Nephron progenitor cell (in vitro differentiated cells): ENCODE measurements at places on chromosomes 5 and 9.
A peak's percentile ranks its signal among the peaks of the same experiment; 100 is the strongest.

DNA sequence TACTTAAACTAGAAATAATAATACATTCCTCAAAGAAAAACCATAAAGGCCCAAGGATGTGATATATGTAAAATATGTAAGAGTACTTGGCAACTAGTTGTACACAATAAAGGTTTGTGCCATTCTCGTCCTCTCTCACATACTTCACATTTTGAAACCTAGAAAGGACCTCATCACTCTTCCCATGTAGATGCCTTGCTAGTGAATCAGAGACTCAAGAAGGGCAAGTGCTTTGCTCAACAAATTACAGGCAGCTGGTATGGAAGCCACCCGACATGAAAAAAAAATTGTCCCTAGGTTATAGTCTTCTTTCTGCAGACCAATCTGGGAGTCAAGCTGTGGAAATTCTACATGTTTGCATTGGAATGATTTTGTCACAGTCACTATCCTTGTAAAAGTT lies 31.7 kb downstream of the ADRB2 start:
- peaks cover 9% of the 10 kb centered on the region for H3K27me3 ChIP-seq
- H3K4me3 ChIP-seq, result no peak overlapping the region
- DNase-seq, result no peak
- no peaks in the 10 kb centered on the region for H3K36me3 ChIP-seq

GRCh38 chr9:95727947-95728520 lies 147.5 kb upstream of the ERCC6L2 start:
- no peak overlapping the region for H3K27ac ChIP-seq
- H3K4me1 ChIP-seq, result peaks cover 23% of the 10 kb centered on the region
- H3K36me3 ChIP-seq, result peaks cover 4% of the 10 kb centered on the region
- peaks cover 8% of the 10 kb centered on the region for H3K27me3 ChIP-seq

GRCh38 chr5:74403771-74404170 lies 236.8 kb downstream of the ENC1 start:
- H3K4me1 ChIP-seq, result peaks cover 12% of the 10 kb centered on the region
- H3K27me3 ChIP-seq, result peaks cover 17% of the 10 kb centered on the region
- no peaks in the 10 kb centered on the region for H3K36me3 ChIP-seq
- H3K27ac ChIP-seq, result no peak overlapping the region
- no peak for DNase-seq

DNA sequence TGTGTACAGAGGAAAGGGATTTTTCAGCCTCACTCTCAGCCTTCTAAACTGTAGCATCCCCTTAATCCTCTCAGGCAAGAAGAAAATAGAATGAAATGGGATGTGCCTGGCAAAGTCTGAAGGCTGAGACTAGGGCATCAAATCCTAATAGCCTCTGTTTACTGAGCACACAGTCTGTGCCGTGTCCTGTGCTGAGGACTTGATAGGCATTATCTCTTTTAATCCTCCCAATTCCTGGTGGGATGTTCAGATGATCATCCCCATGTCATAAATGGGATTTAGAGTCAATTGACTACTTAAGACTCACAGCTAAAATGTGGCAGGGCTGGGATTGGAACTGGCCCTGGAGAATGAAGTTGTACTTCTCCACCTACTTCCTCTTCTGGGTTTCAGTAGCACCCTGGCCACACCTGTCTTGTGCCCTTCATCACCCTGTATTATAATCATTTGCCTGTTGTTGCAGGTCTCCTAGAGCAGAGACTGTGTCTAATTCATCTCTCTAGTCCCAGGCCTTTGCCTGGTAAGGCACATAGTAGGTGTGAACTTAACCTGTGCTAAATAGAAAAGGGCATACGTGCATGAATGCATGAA lies 81.0 kb downstream of the WWC1 start:
- no peaks in the 10 kb centered on the region for H3K4me1 ChIP-seq
- DNase-seq, result no peak
- H3K36me3 ChIP-seq, result no peaks in the 10 kb centered on the region
- H3K27ac ChIP-seq, result no peak overlapping the region
- peaks cover 6% of the 10 kb centered on the region for H3K27me3 ChIP-seq

DNA sequence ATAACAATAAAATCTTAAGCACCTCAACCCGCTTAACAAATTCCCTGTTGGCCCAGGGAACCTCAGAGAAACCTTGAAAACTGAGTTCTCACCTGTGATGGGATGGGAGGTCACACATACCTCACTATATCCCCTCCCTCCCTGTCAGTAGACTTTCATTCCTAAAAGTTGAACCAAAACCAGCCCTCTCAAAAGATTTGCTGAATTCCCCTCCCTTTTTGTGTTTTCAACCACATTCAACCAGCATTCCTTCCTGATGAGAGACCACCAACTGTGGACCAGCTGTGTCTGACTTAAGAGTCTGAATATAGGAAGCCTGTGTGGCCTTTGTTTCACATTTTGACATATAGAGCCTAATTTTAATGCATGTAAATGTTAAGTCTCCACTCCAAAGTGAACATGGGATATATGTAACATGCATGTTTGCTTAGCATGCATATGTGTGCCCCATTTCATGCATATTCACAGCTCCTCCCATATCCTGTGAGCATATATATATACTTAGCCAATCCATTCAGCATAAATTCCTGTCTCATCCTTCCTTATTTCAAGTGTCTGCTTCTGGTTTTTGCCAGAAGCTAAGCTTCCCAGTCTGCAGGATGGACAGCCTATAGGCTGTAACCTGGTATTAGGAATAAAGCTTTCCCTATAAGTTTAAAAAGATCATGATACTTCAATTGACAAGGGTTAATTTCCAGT lies 604.6 kb downstream of the PTPRD start:
- H3K4me3 ChIP-seq, result no peak overlapping the region
- no peak overlapping the region for H3K27ac ChIP-seq
- no peaks in the 10 kb centered on the region for H3K27me3 ChIP-seq
- no peaks in the 10 kb centered on the region for H3K4me1 ChIP-seq
- no peak for DNase-seq

DNA sequence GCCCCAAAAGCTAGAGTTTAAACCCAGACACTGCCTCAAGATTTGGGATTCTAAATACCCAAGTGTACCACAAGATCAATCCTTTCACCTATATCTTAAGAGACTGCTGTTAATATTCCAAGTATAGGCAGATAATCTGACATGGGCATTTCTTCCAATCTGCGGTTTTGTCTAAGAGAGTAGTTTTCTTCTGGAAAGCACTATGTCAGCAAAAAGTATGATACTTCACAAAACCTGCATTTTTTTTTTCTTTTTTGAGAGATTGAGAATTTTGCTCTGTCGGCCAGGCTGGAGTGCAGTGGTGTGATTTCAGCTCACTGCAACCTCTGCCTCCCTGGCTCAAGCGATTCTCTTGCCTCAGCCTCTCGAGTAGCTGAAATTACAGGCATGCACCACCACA lies 190.7 kb upstream of the TYRP1 start:
- no peak overlapping the region for H3K4me3 ChIP-seq
- H3K27me3 ChIP-seq, result peaks cover 4% of the 10 kb centered on the region
- H3K27ac ChIP-seq, result no peak overlapping the region
- no peaks in the 10 kb centered on the region for H3K4me1 ChIP-seq
- no peak for DNase-seq

DNA sequence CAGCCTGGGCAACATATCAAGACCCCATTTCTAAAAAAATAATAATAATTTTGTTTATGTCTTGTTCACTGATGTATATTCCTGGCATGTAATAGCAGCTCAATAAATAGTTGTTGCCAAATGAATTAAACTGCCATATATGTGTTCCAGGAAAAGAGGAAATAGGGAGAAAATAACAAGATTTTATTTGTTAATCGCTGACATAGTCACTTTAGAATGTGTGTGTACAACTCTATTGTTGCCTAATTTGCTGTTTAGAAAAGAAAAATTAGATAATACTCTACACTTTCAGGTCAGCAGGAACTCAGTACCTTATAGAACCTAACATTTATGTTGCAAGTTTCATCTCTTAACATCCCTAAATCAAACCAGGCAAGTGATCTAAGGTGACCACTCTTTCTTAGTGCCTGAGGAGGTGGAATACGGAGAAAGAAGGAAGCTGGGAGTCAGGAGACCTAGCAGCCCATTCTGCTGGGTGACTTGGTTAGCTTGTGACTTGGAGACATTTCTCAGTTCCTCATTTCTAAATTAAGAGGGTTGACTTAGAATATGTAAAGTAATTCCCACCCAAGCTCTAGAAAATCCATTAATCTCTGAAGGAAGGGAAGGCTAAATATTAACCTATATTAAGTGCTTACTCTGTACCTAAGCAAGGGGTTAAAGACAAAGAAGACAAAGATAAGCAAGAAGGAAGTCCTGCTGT lies 110.3 kb upstream of the IQGAP2 start:
- no peak overlapping the region for H3K4me3 ChIP-seq
- H3K27me3 ChIP-seq, result no peaks in the 10 kb centered on the region
- H3K4me1 ChIP-seq, result peaks cover 13% of the 10 kb centered on the region
- H3K36me3 ChIP-seq, result no peaks in the 10 kb centered on the region

DNA sequence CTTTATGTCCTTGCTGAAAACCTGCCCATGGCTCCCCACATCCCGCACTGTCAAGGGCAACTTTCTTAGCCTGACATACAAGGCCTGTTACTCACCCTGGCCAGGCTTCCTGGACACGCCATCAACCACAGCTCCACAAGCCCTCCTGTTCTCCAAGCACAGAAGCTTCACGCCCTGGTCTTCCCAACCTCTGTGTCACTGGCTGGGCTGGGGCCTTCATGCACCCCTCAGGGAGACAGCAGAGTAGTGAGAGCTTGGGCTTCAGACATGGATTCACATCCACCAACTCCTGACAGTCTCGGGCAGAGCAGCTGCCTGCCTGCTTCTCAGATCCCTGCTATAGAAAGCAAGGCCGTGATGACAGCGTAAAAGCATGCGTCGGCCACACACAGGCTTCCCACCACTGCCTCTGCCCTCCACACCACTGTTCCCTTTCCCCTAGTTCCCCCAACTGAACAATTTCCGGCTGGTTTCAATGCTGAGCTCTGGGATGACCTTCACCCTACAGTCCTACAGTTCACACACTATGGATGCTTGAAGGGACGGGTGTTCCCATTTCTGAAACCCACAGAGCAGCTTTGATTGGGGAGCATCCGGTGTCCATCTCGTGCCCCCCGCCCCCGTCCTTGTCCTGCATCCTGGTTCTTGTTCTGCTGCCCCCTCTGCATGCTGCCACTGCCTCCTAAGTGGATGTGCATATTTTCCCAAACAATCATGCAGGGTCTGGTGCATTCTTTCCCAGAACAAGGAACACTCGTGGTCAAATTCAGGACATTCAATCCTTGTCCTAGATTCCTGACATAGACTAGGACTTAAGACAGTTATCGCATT lies 33.4 kb upstream of the ADAMTS2 start:
- H3K27me3 ChIP-seq, result peaks cover 7% of the 10 kb centered on the region
- H3K36me3 ChIP-seq, result no peaks in the 10 kb centered on the region
- H3K4me3 ChIP-seq, result no peak overlapping the region
- H3K4me1 ChIP-seq, result peaks cover 36% of the 10 kb centered on the region
- DNase-seq, result no peak
- peak overlapping the region; percentile 20 for H3K27ac ChIP-seq

DNA sequence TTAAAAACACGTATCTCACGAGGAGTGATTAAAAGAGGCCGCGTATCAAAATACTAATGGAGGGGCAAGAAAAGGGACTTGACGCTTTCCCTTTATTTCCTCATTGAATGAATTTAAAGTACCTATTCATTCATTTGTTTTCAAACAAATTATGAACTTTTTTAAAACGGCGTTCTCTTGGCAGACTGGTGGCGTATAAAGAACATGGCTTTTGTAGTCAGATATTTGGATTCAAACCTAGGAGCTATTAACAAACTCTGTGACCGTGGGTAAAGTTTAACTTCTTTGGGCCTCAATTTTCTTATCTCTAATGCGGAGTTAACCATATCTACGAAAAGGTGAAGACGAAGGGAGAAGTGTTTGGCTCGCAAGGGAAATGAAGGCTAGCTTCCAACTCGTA lies 876 bp downstream of the CAAP1 start:
- peaks cover 24% of the 10 kb centered on the region for H3K4me1 ChIP-seq
- no peak for DNase-seq
- H3K4me3 ChIP-seq, result peak overlapping the region; percentile 97
- peaks cover 28% of the 10 kb centered on the region for H3K36me3 ChIP-seq
- H3K27me3 ChIP-seq, result peaks cover 4% of the 10 kb centered on the region

DNA sequence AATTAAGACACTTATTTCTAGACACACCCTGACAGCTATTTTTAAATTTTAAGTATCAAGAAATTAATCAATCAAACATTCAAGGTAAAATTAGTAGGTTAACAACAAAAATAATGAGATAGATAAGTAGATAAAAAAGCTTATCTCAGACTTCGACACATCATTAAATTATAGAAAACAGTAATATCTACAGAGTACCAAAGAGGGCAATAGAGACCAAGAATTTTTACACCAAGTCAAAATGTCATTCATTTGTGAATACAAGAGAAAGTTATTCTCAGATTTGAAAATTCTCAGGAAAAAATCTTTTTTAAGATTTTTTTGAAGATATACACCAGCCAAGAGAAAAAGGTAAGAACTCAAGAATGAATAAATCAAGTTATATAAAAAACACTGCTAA lies 445.6 kb downstream of the ACTL7B start:
- no peaks in the 10 kb centered on the region for H3K4me1 ChIP-seq
- no peak for DNase-seq
- no peaks in the 10 kb centered on the region for H3K36me3 ChIP-seq
- no peak overlapping the region for H3K27ac ChIP-seq
- H3K27me3 ChIP-seq, result peaks cover 2% of the 10 kb centered on the region

- H3K4me1 ChIP-seq, result peaks cover 25% of the 10 kb centered on the region
- peak overlapping the region; percentile 31 for H3K27ac ChIP-seq
- no peak overlapping the region for H3K4me3 ChIP-seq
- no peaks in the 10 kb centered on the region for H3K27me3 ChIP-seq
These were observed 369.2 kb downstream of the TLE4 start for GRCh38 chr9:79940919-79941318.

- H3K4me1 ChIP-seq, result peaks cover 40% of the 10 kb centered on the region
- H3K27ac ChIP-seq, result no peak overlapping the region
- H3K36me3 ChIP-seq, result peaks cover 29% of the 10 kb centered on the region
- H3K27me3 ChIP-seq, result no peaks in the 10 kb centered on the region
- DNase-seq, result no peak
- H3K4me3 ChIP-seq, result peak overlapping the region; percentile 96
These were observed 1.0 kb downstream of the CERT1 start for GRCh38 chr5:75510417-75510835.

GRCh38 chr5:57113481-57113880 lies 60.4 kb upstream of the GPBP1 start:
- H3K4me1 ChIP-seq, result no peaks in the 10 kb centered on the region
- no peak overlapping the region for H3K27ac ChIP-seq
- no peaks in the 10 kb centered on the region for H3K36me3 ChIP-seq

- no peak overlapping the region for H3K27ac ChIP-seq
- peaks cover 11% of the 10 kb centered on the region for H3K27me3 ChIP-seq
- no peak overlapping the region for H3K4me3 ChIP-seq
- no peak for DNase-seq
- no peaks in the 10 kb centered on the region for H3K36me3 ChIP-seq
- peaks cover 16% of the 10 kb centered on the region for H3K4me1 ChIP-seq
These were observed 95.0 kb downstream of the APBA1 start for GRCh38 chr9:69577123-69577522.

DNA sequence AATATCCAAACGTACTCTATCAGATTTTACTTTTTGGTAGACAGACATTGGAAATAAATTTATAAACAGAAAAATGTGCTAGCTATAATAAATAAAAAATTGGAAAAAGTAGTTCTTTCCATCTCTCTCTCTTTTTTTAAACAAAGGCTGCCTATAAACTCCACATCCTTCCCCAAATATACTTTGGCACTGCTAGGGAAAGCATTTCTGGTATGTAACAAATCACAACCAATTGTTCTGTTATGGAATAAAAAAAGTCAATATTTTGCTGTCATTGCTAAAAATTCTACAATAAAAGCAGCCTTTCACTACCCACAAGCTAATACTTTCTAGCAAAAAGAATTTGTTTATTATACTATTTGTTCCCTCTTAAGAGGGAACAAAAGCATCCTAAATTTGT lies 169.2 kb upstream of the TARS1 start:
- no peaks in the 10 kb centered on the region for H3K36me3 ChIP-seq
- H3K27ac ChIP-seq, result no peak overlapping the region
- DNase-seq, result no peak
- H3K4me3 ChIP-seq, result no peak overlapping the region
- H3K27me3 ChIP-seq, result peaks cover 3% of the 10 kb centered on the region
- no peaks in the 10 kb centered on the region for H3K4me1 ChIP-seq
